ENCODE measurements at places on chromosomes 6 and 20.

DNA sequence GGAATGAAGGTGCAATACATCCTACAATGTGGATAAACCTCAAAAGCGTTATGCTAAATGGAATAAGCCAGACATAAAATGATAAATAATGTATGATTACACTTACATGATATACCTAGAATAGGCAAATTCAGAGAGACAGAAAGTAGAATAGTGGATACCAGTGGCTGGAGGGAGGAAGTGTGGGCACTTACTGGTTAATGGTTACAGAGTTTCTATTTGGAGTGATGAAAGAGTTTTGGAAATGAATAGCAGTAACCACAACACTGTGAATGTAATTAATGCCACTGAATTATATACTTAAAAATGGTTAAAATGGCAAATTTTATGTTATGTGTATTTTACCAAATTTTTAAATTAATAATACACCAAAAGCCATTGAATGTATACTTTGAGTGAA lies 71.4 kb upstream of the CST7 start:
- DNase-seq, result no peak

GRCh38 chr20:17783671-17784070 lies 83.9 kb downstream of the BANF2 start:
- DNase-seq, result no peak

DNA sequence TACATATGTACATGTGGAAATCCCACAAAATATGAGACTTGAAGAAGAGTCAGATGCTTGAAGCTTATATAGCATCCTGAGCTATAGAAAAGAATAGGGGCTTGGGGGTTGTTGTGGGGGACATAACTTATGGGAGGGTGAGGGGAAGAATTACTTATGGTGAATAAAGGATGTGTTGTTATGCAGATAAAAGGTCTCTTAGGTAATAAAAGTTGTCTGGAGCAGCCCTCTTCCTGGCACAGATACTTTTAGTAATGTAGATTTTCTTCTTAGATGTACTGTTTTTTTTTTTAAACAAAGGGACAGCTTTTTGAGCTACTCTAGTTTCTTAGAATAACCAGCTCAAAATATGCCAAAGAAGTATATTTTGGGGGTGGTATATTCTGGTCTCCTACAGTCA lies 35.9 kb downstream of the CHMP4B start:
- no peak for DNase-seq

DNA sequence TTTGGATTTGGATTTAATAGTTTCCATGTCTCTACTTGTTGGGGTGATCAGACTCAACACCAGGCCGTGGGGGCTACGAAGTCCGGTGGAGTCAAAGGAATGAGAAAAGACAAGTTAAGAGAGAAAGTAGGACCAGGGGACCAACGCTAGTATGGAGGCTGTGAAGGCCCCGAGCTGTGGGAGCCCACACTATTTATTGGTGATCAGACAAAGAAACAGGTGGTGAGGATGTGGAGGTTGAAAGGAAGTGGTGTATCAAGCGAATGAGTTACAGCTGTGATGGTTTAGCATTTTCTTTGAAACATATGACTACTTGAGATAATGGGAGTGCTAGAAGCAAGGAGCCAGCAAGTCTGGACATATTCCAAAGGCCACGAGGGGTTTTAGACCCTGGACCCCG lies 62.4 kb downstream of the AKAP7 start:
- peak; percentile 52 for DNase-seq

GRCh38 chr6:82337688-82338257 lies 25.8 kb upstream of the TPBG start:
- no peak for DNase-seq

Measured in central memory CD4-positive, alpha-beta T cell (primary cell).